IPS DF 6.9 (cell line): ENCODE measurements at places on chromosomes 12 and 14.

- no peak for DNase-seq
Observed at GRCh38 chr12:70774055-70774454, 136.8 kb upstream of the PTPRB start.

GRCh38 chr12:18747895-18748294 is 10.0 kb downstream of the CAPZA3 start:
- DNase-seq: no peak

- no peak for DNase-seq
Observed at GRCh38 chr12:76890151-76891143, 11.6 kb upstream of the CSRP2 start.

GRCh38 chr12:11228296-11228879 is 41.1 kb downstream of the PRB3 start:
- DNase-seq: peak; percentile 73

DNA sequence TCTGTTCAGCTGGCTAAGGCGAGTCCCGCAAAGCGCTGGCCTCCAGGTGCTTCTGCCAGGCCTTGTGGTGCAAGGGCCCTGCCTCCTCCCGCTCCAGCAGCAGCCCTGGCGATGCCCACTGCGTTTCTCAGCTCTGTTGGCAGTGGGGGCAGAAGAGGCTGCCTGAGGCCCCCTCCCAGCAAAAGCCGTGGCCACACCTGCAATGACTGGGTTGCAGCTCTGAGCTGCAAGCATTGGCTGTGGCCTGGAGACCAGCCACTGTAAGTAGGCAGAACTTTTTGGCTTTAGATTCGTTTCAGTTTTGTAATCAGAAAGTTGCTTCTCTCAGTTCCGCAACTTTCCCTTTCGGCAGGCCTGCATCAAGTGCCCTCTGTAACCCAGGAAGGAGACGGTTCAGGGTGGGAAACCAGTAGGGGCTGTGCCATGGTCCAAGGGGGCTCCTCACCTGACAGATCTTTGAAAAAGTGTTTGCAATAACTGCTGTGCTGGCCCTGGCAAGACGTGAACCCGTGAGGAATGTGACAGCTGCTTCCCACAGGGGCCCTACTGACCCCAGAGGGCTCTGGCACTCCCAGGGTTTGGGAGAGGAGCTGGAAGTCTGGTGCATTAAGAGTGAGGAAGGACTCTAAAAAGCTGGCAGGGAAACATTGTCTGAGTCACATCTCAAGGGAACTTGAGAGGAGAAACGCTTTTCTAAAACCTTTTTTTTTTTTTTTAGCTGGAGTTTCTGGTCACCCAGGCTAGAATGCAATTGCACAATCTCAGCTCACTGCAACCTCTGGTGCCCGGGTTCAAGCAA is 54.5 kb upstream of the MAX start:
- no peak for DNase-seq

DNA sequence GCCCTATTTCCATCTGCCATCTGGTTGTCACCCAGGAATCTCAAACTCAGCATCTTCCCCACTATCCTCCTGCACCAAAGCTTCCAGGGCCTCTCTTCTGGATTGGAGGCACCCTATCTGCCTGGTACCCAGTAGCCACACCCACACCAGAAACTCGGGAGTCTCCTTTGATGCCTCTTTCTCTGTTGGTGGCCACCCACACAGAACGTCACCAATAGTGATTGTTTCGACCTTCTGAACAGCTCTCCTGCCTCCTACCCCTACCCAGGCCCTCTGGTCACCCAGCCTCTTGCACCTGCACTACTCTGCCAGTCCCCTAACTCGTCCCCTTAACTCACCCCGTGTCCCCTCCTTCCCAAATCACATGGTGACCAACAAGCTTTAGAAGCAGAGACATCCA is 95.0 kb downstream of the IRF2BPL start:
- DNase-seq: no peak

DNA sequence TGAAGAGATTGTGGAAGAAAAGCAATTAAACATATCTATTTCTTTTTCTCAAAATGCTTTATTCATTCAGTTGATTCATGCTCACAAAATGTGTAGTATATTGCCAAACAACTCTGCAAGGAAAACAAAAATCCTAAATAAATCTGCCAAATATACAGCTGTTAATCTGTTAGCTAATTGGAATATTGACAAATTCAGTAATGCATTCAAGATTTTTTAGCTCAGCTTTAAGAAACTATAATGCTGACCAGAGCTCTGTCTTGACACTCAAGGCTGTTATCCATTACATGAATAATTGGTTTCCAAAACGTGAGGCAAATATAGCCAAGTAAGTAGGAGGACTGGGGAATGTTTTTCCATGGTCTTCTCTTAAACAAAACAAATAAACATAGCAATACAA is 146.8 kb downstream of the TMTC2 start:
- DNase-seq: no peak

GRCh38 chr14:70292716-70293115 is 66.8 kb downstream of the COX16 start:
- no peak for DNase-seq

- DNase-seq: no peak
Observed at GRCh38 chr12:54285150-54286041, 4.9 kb downstream of the HNRNPA1 start.

DNA sequence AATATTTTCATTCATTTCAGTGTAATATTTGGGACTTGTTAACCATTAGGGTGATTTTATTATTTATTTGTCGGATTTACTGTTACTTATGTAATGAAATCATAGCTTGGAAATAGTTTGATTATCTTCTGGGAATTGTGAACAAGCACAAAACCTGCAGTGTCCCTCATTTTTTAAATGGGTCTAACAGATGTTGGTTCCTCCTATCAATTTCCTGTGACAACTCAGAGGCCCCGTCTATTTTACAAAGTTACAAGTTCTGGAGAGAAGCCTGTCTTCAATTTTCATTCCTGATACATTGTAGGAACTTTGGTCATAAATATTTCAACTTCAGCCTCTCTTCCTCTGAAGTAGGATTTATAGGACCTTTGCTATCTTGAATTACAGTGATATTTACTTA is 101.8 kb upstream of the DNM1L start:
- no peak for DNase-seq

- no peak for DNase-seq
Observed at GRCh38 chr12:53052419-53053217, 2.8 kb downstream of the TNS2 start.

DNA sequence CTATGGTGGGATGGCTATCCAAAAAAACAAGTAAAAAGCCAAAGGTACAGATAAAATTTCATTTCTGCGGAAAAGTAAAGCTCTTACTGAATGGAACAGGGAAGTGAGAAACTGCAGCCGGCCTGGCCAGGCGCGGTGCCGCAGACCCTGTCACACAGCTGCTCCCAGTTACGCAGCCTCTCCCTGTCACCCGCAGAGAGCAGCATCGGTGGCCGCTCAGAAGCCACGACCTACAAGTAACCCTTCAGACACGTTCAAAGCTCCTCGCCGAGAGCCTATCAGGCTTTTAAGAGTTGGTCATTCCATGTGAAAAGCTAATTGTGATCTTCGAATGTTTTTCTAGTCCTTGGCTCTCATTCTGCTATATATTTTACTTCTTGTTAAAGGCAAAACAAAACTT is 11.0 kb upstream of the ANKLE2 start:
- DNase-seq: no peak

DNA sequence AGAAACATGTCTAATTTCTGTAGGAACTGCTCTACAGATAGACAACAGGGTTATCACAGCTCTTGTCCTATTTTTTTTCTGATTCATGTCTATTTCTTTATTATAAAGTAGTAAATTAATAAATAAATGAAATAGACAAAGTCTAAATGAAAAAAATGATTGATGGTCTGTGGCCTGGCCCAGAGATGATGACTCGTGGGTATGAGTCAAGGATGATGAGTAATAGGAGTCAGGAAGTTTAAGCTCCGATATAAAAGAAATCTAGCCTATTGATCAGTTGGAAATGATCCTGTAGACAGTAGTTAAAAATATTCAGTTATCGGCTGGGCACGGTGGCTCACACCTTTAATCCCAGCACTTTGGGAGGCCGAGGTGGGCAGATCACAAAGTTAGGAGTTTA is 90.6 kb upstream of the RTL1 start:
- no peak for DNase-seq

- no peak for DNase-seq
Observed at GRCh38 chr12:70240673-70241072, 2.6 kb upstream of the CNOT2 start.

DNA sequence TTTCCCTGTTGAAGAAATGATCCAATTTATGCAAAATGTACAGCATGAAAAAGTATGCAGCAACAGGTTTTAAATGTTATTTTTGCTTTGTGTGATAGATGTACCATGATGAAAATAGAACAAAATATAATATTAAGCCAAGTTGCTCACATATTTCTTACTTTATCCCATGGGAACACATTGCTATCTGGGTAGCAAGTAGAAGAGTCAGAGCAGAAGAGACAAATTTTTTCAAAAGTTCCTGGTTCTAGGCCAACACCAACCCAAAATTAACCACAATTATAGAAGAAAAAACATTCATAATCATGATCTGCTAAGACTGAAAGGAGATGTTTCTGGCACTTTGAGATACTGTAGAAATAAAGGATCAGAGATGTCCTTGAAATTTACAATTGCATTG is 79.9 kb upstream of the SYT10 start:
- DNase-seq: no peak

- no peak for DNase-seq
Observed at GRCh38 chr12:106074706-106075392, 63.9 kb downstream of the NUAK1 start.

DNA sequence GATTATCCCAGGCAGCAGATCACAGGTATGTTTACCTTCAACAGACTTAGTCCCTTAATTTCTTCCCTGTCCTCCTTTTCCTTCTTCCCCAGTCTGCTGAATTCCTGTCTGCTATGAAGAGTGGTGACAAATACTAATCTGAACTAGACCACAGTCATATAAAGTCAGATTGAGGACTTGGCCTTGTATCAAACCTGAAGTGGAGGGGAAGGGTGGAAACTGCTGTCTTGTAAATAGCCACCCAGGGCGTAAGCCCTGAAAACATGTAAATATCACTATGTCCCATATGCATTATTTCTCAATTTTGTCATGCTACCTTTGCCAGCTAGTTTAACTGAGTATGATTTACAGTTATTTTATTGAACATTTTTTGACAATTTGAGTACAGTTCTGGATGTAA is 368.0 kb downstream of the CCDC91 start:
- DNase-seq: no peak

DNA sequence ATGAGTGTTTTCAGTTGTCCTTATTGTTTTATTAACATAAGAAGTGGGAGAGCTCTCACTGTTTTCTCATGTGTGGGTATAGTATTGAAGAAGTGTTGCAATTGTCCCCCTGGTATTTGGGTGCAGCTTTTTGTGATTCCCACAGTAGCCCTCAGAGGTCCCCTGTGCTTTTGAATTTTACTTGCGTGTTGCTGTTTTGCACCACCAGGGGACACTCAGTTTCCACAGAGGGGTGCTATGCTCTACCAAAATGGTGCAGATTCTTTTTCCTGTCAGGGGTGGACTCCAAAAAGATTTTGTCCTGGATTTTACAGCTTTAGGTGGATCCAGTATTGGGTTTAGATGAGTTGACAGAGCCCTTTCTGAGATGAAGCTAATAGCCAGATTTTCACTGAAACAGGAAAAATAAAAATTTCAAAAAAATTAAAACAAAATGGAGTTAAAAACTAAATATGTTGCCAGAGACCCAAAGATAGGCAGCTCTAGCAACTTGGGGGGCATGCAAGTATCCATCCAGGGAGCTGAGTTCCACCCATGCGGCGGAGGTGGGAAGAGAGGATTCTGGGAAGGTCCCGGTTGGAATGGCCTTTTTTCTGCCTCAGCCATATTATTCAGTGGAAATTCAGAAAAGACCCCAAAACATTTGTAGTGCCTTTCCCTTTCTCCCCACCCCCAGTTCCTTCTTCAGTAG is 50.2 kb downstream of the TTLL5 start:
- DNase-seq: no peak

DNA sequence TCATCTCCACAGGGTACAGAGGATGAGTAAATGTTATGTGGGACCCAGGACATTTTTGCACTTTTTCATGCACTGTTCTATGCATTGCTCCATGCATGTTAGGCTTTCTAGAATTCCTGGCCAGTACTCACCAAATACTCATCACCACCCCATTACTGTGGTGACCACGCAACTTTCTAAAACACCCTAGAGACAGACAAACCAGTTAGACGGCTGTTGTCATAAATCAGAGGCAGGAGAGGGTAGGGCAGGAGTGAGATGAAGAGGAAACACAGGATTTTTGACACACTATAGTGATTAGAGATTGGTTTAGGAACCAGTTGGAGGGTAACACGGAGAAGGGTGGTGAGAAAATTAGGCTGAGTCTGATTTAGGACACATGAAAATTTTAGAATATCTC is 59.3 kb downstream of the IFNG start:
- no peak for DNase-seq

- DNase-seq: no peak
Observed at GRCh38 chr12:71948390-71948789, 9.7 kb downstream of the TPH2 start.

DNA sequence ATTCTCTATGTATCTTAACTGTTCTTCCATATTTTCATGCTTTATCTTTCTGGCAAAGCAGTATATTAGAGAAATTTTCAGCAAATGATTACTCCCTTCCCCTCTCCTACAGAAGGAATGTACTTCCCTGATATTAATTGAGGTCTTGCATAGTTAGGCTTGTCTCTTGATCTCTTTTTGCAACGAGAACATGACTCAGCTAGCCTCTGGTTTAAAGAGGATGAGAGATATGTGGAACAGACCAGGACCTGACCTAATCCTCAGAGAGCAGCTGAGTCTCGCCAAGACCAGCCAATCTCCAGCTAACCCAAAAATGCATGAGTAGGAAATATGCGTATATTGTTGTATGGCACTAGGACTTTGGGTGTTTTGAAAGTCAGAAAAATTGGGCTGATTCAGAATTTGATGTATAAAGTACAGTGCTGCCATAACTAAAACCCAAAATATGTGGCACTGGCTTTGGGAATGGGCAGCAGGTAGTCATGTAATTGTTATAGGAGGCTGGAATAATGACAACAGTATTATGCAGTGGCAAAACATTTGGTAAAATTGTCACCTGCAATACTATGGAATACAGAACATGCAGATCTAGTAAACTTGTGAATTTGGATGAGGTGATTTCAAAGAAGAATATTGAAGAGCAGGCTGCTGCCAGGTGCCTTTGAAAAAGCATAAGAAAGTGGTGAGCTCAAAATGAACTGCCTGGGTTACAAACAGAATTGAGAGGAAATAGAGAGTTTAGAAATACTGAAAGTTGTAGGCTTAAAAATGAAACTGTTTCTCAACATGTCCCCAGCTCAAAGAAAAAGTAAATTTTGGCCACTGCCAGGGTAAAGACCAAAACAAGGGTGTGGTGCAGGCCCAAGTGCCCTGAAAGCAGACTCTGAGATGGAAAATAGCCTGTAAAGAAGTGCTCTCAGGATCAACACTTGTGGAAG is 9.3 kb upstream of the USP15 start:
- DNase-seq: no peak
